ENCODE measurements at places on chromosomes 1 and 21. TPM values are rescaled to one million over a fixed set of nuclear protein-coding genes. Genes with fewer than 3 reads are reported as not detected.

GRCh38 chr1:234608911-234609690 is 877 bp downstream of the IRF2BP2 start:
- peak; percentile 26 for DNase-seq

GRCh38 chr21:46221664-46222435 is 6.7 kb downstream of the LSS start:
- DNase-seq: no peak

- no peak for DNase-seq
Measured at GRCh38 chr1:174218983-174219382, 59.7 kb downstream of the RABGAP1L start.

- no peak for DNase-seq
Measured at GRCh38 chr1:54716299-54717047, 812 bp downstream of the TTC4 start.

DNA sequence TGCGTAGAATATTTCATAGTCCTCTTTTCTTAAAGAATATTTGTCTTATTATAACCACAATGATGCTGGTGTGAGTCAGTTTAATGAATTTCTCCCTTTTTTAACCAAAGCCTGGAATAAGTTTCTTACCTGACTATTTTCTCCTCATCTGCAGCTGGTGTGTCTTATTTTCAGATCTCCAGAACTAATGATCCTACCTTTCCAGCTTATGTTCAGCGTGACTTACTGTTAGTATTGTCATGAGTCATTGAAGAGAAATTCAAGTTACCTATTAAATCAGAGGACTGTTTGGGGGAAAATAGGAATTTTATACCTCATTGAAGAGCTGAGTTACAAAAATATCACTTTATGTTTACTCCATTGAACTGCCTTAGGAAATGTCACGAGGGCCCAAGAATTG is 482.1 kb downstream of the RWDD3 start:
- no peak for DNase-seq

DNA sequence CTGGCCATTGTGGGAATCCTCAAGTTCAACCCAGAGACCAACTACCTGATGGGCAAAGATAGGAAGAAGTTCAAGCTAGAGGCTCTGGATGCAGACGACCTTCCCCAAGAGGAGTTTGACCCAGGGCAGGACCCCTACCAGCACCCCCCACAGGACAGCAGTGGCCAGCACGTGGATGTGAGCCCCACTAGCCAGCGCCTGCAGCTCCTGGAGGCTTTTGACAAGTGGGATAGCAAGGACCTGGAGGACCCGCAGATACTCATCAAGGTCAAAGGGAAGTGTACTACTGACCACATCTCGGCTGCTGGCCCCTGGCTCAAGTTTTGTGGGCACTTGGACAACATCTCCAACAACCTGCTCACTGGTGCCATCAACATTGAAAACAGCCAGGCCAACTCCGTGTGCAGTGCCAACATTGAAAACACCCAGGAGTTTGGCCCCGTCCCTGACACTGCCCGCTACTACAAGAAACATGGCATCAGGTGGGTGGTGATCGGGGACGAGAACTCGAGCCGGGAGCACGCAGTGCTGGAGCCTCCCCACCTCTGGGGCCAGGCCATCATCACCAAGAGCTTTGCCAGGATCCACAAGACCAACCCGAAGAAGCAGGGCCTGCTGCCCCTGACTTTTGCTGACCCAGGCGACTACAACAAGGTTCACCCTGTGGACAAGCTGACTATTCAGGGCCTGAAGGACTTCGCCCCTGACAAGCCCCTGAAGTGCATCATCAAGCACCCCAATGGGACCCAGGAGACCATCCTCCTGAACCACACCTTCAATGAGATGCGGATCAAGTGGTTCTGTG is 30.6 kb upstream of the GPR137B start:
- DNase-seq: no peak

GRCh38 chr1:232766241-232766890 is 38.9 kb upstream of the MAP10 start:
- no peak for DNase-seq

DNA sequence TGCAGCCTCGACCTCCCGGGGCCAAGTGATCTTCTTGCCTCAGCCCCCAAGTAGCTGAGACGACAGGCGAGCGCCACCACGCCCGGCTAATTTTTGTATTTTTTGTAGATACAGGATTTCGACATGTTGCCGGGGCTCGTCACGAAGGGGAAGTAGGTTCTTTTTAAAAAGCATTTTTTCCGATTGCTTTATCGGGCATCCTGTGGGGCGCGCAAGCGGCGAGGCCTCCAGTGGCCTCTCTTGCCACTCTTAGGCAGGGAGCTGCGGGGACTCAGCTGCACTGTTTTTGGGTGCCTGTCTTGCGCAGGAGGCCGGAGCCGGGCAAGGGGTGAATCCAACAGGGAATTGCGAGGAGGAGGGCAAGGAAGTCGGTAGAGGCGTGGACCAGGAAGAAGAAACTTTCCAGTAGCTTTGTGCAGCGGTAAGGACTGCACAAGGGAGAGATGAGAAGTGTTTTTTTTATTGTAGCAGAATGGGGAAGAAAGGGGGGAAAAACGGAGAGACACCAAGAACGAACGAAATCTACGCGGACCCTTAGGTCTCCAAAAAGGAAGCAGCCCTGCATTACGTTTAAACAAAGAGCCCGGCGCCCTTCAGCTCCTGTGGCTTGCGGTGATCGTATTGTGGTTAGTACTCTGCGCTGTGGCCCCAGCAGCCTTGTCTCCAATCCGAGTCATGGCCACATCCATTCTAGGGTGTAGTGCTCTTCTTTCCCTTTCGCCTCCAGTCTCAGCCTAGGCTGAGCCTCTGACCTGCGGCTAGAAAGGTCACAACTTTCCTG is 164.8 kb downstream of the PPIAL4G start:
- no peak for DNase-seq

GRCh38 chr1:37719572-37720195 is 27.4 kb downstream of the CDCA8 start:
- DNase-seq: no peak

DNA sequence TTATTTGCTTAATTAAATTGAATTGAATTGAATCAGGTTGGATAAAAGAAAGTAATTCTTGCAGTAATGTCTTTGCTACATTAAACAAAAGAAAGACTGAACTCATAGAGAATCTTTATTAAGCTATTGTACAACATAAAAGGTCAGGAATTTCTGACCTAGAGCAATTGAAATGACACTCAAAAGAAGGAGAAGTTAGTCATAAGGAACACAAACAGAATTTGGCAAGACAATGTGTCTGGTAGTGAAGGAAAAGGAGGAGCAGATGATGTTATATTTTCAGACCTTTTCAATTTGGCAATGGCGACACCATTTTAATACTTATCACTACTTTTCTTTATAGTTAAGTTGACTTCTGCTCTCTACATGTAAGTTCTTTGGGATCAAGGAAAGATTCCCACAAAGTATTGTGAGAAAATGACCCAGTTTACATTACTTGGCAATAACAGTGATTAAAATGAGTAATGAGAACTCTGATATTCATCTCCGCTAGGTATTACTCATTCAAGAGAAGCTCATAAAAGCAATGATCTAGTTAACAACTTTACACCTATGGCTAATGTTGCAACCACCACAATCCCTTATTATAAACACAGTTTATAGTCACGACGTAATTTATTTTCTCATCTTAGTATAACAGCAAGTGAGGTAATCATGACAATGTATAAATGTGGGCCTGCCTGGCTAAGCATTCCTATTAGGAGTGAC is 14.7 kb upstream of the KRTAP21-1 start:
- DNase-seq: no peak

GRCh38 chr1:233281711-233282581 is 13.6 kb downstream of the PCNX2 start:
- no peak for DNase-seq

GRCh38 chr1:86953167-86953566 is 38.7 kb downstream of the HS2ST1 start:
- DNase-seq: no peak

DNA sequence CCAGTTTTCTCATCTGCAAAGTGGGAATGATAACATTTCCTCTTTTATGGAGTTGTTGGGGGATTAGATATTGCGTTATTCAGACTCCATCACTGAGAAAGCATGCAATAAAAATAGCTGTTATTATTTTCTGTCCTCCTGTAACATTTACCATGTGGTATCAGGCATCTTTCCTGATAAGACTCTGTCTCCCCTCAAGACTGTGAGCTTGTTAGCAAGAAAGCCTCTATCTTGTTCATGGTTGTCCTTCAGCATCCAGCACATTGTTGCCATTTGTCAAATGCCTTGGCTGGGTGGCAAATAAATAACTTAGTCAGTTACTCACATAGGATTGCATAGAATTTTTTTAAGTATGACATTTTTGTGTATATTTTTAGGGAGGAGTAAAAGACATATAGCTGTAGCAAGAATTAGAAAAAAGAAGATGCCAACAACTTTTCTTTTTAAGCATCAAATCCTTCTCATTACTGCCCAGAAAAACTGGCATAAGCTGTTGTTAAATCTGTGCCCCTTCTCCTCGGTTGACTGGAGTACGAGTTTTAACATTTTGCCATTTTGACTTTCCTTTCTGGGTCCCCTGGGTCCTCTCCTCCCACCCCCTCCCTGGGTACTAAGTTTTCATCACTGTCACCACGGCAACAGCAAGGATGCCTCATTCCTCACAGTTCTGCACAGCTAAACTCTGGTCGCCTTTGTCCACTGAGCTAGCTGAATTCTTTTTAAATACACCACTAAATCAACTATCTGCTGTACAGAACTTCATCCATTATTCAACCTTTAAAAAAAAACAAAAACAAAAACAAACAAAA is 1.0 kb upstream of the JAM2 start:
- peak; percentile 8 for DNase-seq

The NLRP3 gene
- 1.2 TPM for polyA plus RNA-seq

The ESRRG gene
- 18.8 TPM for polyA plus RNA-seq
